GM23248 (cell line): ENCODE measurements at places on chromosomes 2 and 18. TPM values are rescaled to one million over a fixed set of nuclear protein-coding genes. Genes with fewer than 3 reads are reported as not detected.

GRCh38 chr2:79799729-79800128 is 286.9 kb downstream of the CTNNA2 start:
- DNase-seq: no peak

GRCh38 chr2:10301941-10302478 is 694 bp upstream of the HPCAL1 start:
- DNase-seq: no peak

DNA sequence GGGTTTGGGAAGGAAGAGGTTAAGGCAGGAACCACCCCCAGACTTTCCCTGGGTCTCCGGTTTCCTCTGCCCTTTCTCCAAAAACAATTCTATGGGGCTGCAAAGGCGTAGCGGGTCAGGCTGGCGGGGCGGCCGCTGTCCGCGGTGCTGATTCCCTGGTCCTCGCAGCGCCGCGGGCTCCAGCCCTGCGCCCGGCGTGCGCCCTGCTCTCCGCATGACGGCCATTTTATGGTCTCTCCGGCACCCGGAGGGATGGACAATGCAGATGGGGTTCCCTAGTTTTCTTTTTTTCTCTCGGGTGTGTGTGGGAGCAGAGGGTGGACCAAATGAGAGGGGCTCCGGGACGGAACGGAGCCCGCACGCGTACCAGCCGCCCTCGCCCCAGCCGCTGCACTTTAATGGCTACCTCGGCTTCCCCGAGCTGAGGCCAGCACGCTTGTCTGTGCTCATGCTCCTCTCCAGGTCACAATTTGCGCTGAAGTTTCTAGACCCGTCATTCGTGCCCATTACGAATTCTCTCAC is 1.6 kb downstream of the ST8SIA3 start:
- peak; percentile 64 for DNase-seq

GRCh38 chr2:226759768-226760167 is 39.9 kb downstream of the IRS1 start:
- no peak for DNase-seq

GRCh38 chr2:173076581-173077345 is 1.1 kb downstream of the MAP3K20 start:
- peak; percentile 67 for DNase-seq

CTDSP1 gene
- 28.5 and 31.0 TPM in 2 replicates for polyA plus RNA-seq

ALLC gene
- not detected in 2 replicates for polyA plus RNA-seq
